ENCODE measurements at places on chromosomes 11 and 22. TPM values are rescaled to one million over a fixed set of nuclear protein-coding genes. Genes with fewer than 3 reads are reported as not detected.

TPH1 gene
- total RNA-seq, result 0.21 TPM

DNA sequence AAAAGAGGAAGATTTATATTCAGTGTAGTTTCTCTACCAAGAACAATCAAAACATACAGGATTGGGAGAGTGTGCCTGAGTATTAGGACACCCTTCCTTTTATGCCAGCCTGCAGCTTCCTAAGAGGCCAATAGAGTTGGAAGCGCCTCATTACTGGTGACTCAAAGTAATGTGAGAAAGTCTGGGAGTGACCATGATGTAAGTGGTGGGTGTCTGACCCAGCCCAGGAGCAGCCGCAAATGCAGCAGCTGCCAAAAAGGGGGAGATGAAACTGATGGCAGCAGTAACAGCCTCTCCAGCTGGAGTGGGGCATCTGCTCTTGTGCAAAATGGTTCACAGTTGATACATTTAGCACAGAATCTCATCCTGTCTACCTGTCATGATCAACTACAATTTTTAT is 62.0 kb downstream of the ZNF280B start:
- DNase-seq, result no peak

DNA sequence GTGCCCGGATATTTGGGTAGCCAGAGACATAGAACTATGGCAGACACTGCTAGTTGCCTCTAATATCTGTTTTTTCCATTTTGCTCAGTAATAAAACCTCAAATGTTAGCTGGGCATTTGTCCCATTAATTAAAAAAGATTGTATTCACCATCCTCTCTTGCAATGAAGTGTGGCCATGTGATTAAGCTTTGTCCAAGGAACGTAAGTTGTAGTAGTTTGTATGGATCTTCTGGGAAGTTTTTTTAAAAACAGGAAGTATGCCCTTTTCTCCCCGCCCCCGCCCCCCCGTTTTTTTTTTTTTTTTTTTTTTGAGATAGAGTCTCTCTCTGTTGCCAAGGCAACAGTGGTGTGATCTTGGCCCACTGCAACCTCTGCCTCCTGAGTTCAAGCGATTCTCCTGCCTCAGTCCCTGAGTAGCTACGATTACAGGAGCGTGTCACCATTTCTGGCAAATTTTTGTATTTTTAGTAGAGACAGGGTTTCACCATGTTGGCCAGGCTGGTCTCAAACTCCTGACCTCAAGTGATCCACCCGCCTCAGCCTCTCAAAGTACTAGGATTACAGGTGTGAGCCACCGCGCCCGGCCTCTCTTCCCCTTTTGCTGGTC is 1.7 kb upstream of the TMEM135 start:
- DNase-seq, result no peak

DNA sequence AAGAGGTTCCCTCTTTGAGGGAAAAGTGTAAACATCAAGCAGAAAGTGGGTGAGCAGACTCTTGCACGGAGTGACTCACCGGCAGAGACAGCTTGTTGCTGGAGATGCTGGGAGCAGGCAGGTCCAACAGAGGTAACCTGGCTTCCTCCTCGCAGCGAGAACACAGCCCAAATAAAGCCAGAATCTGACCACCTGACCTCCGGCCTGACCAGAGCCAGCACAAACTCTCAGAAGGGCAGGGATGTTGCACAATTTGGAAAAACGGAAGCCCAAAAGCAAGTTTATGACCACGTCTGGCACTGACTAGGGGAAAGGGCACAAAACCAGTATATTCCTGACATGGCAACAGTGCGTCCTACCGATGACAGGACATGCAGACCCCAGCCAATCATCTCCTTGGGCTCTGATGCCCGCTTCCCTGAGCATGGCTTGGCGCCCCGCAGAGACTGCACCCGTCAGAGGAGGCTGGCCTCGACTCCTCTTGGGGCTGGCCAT is 5.4 kb downstream of the SMCO4 start:
- DNase-seq, result no peak
